ENCODE measurements at places on chromosomes 2 and 18.

GRCh38 chr2:134290358-134290757 lies 36.5 kb downstream of the MGAT5 start:
- no peak for DNase-seq

GRCh38 chr2:1749489-1750119 lies 5.3 kb upstream of the PXDN start:
- no peak for DNase-seq

GRCh38 chr2:238821391-238821790 lies 26.5 kb upstream of the TWIST2 start:
- DNase-seq, result no peak

DNA sequence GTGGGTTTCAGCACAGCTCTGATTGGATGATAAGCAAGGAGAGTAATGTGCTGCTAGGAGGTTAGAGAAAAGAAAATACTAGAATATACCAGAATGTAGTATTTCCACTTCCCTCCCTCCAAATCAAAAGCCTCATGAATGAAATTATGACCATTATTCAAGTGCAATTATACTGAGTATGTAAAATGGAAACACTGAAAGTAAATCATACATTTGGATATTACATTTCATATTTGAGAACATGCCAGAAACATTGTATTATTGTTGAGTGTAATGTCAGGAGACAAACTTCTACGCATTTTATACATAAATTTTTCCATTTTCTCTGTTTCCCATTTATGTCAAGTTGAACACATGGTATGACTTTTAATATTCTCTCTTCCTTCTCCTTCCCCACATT lies 942 bp upstream of the CETN1 start:
- DNase-seq, result no peak

- DNase-seq, result peak; percentile 22
Observed at GRCh38 chr2:71880846-71881610, 266.6 kb downstream of the CYP26B1 start.

- no peak for DNase-seq
Observed at GRCh38 chr18:78685980-78686530, 293.6 kb upstream of the SALL3 start.

DNA sequence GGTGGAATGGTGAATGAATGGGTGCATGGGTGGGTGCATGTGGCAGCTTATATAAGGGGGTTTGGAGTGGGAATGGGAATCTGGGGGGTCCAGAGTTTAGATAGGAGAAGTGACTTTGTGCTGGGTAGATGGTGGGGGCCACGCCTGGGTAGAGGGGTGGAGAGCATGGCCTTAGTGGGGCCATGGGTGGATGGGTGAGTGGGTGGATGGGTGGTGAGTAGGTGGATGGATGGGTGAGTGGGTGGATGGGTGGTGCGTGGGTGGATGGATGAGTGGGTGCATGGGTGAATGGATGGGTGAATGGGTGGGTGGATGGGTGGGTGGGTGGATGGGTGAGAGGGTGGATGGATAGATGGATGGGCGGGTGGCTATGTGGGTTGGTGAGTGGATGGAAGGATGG lies 53.9 kb downstream of the MYO7B start:
- DNase-seq, result no peak

GRCh38 chr2:231546014-231546715 lies 15.9 kb upstream of the NMUR1 start:
- DNase-seq, result no peak

GRCh38 chr2:69147841-69148533 lies 135.0 kb downstream of the ANTXR1 start:
- DNase-seq, result no peak

DNA sequence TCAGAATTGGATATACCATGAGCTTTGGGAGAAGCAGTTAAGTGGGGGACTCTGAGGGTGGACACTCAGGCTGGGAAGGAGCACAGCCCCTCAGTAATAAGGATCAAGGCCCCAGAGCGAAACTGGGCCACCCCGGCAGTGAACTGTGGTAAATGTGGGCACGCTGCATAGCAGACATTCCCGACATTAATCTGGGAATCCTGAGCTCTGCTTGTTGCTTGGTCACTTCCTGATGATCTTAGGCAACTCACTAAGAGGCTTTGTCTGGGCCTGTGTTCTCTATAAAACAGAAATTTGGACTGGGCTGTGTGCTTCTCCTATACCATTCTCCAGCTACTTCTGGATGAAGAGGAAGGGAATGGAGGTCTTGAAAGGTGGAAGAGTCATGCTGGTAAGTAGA lies 4.8 kb downstream of the TGFBRAP1 start:
- peak; percentile 70 for DNase-seq

DNA sequence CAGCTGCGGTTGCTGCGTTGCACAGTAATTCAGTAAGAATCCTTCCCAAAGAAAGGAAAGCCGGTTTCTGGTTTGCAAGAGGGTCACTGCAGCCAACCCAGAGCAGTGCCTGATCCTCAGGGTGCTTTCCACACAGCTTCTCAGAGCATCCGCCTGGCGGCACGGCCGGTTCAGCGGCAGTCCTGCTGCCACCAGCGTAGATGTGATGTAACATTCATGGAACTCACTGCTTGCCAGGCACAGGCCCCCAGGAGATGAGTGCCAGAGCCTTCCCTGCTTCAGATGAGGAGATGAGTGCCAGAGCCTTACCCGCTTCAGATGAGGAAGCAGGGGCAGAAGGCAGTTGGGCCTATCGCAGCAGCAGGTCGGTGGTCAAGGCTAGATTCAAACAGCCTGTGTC lies 230.2 kb downstream of the GBX2 start:
- no peak for DNase-seq

GRCh38 chr18:4333043-4333442 lies 122.1 kb downstream of the DLGAP1 start:
- DNase-seq, result no peak

- no peak for DNase-seq
Observed at GRCh38 chr2:433216-433615, 145.3 kb upstream of the ALKAL2 start.

- DNase-seq, result no peak
Observed at GRCh38 chr2:199772035-199772976, 78.7 kb downstream of the FTCDNL1 start.

GRCh38 chr2:119122663-119123062 lies 35.9 kb downstream of the C1QL2 start:
- DNase-seq, result no peak

GRCh38 chr2:213537579-213537978 lies 253.3 kb downstream of the SPAG16 start:
- DNase-seq, result no peak

DNA sequence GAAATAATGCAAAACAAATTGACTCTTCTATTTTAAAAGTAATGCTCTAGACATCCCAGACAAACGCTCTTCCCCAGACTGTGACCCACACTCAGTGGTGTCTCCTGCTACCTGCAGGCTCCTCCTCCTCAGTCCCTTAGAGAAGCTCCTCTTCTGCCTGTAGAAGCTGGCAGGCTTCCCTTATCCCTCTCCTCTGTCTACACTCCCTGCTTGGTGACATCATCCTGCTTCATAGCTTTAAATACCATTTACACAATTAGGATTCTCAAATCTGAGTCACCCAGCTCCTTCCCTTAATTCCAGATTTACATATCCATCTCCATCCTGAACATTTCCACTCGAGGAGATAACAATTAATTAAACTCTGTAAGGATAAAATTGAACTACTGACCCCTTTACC lies 167.9 kb downstream of the FBXO15 start:
- no peak for DNase-seq

GRCh38 chr2:236552212-236552542 lies 17.4 kb upstream of the ACKR3 start:
- DNase-seq, result no peak

GRCh38 chr2:112648081-112648480 lies 2.3 kb downstream of the SLC20A1 start:
- no peak for DNase-seq

- no peak for DNase-seq
Observed at GRCh38 chr18:49677762-49678413, 116.0 kb downstream of the LIPG start.

DNA sequence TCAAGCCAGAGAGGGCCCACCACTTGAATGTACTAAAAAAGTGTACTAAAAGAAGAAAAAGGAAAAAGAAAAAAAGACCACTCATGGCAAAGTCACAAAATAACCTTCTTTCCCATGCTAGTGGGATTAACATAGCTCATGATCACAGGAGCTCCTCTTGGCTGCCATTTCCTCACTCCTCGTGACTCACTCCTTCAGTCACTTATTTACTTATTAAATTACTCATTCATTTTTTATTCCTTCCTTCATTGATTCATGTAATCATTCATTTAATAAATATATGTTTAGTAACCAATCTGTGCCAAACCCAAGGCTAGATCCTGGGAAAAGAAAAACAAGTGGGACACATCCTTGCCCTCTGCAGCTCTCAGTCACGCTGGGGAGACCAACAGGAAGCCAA lies 300.5 kb downstream of the INSIG2 start:
- peak; percentile 62 for DNase-seq

GRCh38 chr2:160226367-160226766 lies 26.3 kb upstream of the ITGB6 start:
- DNase-seq, result no peak

GRCh38 chr2:1238598-1239138 lies 174.6 kb upstream of the TPO start:
- DNase-seq, result no peak

GRCh38 chr2:71063216-71063615 lies 5.2 kb upstream of the NAGK start:
- no peak for DNase-seq

DNA sequence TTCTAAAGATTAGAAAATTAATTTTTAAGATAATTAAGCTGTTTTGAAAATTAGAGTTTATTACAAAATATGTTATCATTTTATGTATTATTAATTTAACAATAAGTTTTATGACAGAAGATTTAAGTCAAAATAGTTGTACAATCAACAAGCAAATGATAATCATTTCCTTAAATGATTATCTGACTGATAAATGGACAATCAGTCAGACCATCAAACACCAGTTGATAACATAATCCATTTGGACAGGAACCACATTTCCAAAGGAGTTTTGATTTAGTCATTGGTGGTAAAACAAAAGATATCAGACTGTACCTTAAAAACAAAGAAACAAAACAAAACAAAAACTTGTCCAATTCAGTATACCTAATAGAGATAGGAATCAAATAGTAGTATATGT lies 1.9 kb downstream of the TFPI start:
- DNase-seq, result no peak

- DNase-seq, result peak; percentile 73
Observed at GRCh38 chr18:21672521-21673267, 31.9 kb downstream of the ABHD3 start.

GRCh38 chr18:37435996-37436395 lies 129.6 kb downstream of the CELF4 start:
- DNase-seq, result peak; percentile 11

DNA sequence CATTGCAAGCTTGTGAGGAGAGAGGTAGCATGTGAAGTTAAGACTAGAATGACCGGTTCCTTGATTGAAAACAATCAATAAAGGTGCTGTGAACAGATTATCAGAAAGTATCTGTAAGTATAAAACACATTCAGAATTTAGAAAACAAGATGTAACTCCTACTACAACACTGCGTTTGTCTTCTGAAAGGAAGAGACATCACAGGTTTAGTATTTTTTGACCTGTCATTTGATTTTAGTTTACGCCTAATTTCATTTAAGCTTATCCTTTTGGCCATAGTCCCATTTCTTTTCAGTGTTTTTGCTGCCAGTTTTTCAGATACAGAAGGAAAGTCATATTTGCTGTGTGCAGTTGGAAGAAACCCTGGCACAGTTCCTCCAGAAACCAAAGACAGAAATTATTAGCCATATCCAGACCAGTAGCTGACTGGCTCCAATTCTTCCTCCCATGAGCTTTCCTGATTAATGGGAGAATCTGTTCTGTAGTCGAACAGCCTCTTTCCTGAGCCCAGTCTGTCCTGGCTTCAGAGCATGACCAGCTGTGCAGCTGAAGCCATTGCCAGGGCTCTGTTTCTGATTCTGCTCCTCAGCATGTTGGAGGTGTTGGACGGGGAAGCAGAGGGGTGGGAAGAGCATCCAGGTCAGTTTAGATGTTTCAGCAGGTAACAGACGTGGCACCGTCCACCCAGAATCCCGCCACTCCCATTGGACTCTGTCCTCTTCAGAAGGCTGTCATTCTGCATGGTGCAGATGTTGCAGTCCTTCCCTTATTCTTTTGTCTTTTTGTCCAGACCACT lies 61.0 kb downstream of the CRIM1 start:
- DNase-seq, result no peak

DNA sequence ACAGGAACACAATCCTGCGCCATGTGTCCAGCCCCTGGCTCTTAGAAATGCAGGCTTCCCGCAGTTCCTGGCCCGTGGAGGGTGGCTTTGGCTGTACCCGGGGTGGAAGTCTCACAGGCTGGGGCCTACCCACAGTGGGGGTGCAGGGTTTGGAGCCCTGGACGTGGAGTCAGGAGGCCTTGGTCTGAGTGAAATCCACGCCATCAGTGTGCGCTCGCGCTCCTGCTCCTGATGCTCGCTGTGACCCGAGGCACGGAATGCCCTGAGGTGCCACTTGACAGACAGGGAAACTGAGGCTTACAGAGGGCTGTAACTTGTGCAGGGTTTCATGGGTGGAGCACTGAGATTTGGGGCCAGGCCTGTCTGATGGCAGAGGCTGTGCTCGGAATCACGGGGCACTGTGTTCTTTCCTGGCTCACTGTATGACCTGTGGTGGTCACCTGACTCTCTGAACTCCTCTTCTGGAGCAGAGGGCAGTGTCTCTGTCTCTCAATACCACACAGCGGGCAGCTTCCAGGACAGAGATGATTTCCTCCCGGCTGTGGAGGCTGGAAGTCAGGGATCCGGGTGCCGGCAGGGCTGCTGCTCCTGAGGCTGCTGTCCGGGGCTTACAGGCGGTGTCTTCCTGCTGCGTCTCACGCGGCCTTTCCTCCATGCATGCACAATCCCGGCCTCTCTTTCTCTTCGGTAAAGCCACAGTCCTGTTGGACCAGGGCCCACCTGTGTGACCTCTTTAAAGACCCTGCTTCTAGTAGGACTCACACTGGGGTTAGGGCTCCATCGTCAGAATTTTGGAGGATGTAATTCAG lies 25.9 kb upstream of the ALLC start:
- no peak for DNase-seq

GRCh38 chr18:78643004-78643403 lies 336.6 kb upstream of the SALL3 start:
- no peak for DNase-seq

GRCh38 chr2:113986762-113987290 lies 96.9 kb downstream of the ACTR3 start:
- DNase-seq, result no peak

GRCh38 chr2:109676346-109676902 lies 62.3 kb downstream of the SOWAHC start:
- no peak for DNase-seq

- DNase-seq, result no peak
Observed at GRCh38 chr2:168087401-168087800, 160.0 kb downstream of the STK39 start.

DNA sequence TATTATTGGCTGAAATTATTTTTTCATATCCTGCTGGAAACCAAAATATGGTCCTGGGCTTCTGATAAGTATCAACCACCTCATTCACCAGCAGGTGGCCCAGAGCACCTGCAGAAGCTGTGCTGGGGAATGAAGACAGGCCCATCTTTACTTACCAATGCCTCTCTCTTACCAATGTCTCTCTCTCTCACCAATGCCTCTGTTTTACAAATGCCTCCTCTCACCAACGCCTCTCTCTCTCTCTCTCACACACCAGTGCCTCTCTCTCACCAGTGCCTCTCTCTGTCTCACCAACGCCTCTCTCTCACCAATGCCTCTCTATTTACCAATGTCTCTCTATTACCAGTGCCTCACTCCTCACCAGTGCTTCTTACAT lies 2.3 kb upstream of the MAL start:
- peak; percentile 61 for DNase-seq
